ENCODE measurements at places on chromosomes 11 and 22.

- no peaks in the 10 kb centered on the region for H3K27me3 ChIP-seq
- peak overlapping the region; percentile 60 for H3K27ac ChIP-seq
- peaks cover 27% of the 10 kb centered on the region for H3K4me1 ChIP-seq
- peak overlapping the region; percentile 68 for H3K4me3 ChIP-seq
- H3K36me3 ChIP-seq: no peaks in the 10 kb centered on the region
- DNase-seq: peak; percentile 32
Observed at GRCh38 chr11:64234647-64235379, 429 bp downstream of the VEGFB start.

DNA sequence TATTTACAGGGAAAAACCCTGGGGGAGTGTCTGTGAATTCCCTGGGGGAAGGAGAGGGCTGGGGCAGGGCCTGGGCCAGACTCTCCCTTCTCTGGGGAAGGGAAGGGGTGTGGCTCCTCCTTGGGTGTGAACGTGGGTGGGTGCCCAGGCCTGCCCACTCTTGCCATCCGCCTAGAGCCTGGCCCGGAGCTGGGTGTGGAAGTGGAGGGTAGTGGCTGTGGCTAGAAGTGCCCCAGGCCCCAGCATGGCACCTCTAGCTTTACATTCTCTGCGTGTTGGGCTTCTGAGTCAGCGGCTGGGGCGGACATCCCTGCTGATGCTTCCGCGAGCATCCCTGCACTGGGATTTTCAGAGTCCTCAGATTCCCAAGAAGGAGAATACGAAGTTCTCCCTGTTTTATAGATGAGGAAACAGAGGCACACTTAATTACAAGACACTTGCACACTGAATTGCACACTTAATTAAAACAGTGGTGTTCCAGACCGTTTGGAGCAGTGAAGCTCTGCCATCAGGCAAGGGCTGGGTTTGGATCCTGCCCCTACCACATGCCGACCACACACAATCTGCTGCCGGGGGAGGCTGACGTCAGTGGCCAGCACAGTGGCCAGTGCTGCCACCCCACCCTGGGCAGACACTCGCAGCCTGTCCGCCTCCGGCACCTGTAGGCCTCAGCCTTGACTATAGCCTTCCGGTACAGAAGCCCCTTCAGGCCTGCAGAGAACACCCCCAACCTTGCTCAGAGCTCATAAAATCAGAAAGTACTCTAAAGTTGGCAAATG is 7.6 kb downstream of the BAD start:
- peaks cover 4% of the 10 kb centered on the region for H3K36me3 ChIP-seq
- peaks cover under 1% of the 10 kb centered on the region for H3K4me1 ChIP-seq
- H3K4me3 ChIP-seq: no peak overlapping the region

GRCh38 chr11:121587182-121587581 is 134.4 kb upstream of the SORL1-AS1 start:
- no peak overlapping the region for H3K4me3 ChIP-seq
- peaks cover 11% of the 10 kb centered on the region for H3K4me1 ChIP-seq
- H3K27ac ChIP-seq: no peak overlapping the region
- peaks cover 84% of the 10 kb centered on the region for H3K36me3 ChIP-seq

DNA sequence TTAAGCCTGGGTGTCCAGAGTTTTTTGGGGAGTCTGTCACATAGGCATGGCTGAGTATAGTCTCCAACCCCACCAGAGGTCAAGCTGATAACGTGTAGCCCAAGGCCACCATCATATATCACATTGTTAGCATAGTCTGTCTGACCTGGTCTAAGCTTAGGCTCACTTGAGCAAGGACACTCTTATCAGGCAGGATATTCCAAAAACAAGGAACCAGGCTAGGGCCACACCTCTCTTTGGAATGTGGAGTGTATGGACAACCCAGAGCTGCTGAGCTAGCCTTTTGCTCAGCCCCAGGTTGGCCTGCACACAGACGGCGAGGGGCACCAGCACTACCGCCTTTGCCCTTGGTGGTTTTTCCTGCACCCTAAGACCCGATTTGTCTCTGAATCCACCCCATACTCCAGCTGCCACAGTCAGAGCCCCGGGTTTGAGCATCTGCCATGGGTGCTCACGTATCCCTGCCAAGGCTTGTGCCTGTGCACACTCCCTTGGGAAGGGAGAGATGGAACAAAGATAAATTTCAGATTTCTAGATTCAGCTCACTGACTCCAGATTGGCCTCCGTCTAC is 7.2 kb downstream of the SNAP29 start:
- no peak for DNase-seq
- no peak overlapping the region for H3K27ac ChIP-seq
- H3K36me3 ChIP-seq: peaks cover 20% of the 10 kb centered on the region
- H3K4me1 ChIP-seq: no peaks in the 10 kb centered on the region
- H3K27me3 ChIP-seq: no peaks in the 10 kb centered on the region

GRCh38 chr11:128575174-128575960 is 12.0 kb downstream of the ETS1 start:
- H3K36me3 ChIP-seq: no peaks in the 10 kb centered on the region
- no peak for DNase-seq
- H3K4me3 ChIP-seq: no peak overlapping the region
- H3K4me1 ChIP-seq: no peaks in the 10 kb centered on the region

DNA sequence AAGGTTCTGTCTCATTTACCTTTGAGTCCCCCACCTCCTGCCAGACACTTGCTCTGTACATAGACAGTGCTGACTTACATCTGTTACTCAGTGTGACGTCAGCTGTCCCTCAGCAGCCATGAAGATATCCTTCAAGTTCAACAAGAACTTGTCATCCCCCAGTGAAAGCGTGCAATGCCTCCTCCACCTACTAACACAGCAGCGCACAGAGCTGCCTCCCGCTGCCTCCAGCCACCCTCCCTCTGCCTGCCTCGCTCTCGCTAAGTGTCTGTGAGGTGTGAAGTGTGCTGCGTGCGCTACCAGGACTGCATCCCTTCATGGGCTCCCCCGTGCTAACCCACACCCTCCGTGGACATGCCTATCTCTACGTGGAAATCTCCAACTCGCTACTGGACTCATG is 621.4 kb downstream of the BRD1 start:
- DNase-seq: no peak
- H3K4me1 ChIP-seq: no peaks in the 10 kb centered on the region
- no peak overlapping the region for H3K4me3 ChIP-seq
- no peaks in the 10 kb centered on the region for H3K27me3 ChIP-seq

GRCh38 chr11:61446211-61446651 is 16.3 kb downstream of the SDHAF2 start:
- H3K27ac ChIP-seq: no peak overlapping the region
- H3K36me3 ChIP-seq: peaks cover 46% of the 10 kb centered on the region
- peak; percentile 46 for DNase-seq
- H3K4me3 ChIP-seq: no peak overlapping the region
- H3K27me3 ChIP-seq: no peaks in the 10 kb centered on the region

- no peaks in the 10 kb centered on the region for H3K27me3 ChIP-seq
- no peak for DNase-seq
- no peaks in the 10 kb centered on the region for H3K4me1 ChIP-seq
- no peak overlapping the region for H3K4me3 ChIP-seq
- no peak overlapping the region for H3K27ac ChIP-seq
Observed at GRCh38 chr22:19930551-19931486, 10.8 kb upstream of the COMT start.

DNA sequence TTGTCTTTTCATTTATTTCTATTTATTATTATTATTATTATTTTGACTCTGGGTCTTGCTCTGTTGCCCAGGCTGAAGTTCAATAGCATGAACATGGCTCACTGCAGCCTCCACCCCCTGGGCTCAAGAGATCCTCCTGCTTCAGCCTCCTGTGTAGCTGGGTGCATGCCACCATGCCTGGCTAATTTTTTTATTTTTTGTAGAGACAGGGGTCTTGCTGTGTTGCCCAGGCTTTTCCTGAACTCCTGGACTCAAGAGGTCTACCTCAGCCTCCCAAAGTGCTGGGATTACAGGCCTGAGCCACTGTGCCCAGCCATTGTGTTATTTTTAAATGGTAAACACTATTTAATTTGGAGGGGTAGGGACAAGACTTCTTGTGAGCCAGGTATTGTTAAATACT is 23.3 kb upstream of the RRM1 start:
- no peak overlapping the region for H3K4me3 ChIP-seq
- peaks cover 19% of the 10 kb centered on the region for H3K4me1 ChIP-seq
- no peaks in the 10 kb centered on the region for H3K27me3 ChIP-seq
- H3K36me3 ChIP-seq: no peaks in the 10 kb centered on the region

- no peaks in the 10 kb centered on the region for H3K27me3 ChIP-seq
- no peak overlapping the region for H3K4me3 ChIP-seq
- H3K27ac ChIP-seq: no peak overlapping the region
- DNase-seq: no peak
Observed at GRCh38 chr11:127998421-127998820, 588.9 kb downstream of the ETS1 start.

DNA sequence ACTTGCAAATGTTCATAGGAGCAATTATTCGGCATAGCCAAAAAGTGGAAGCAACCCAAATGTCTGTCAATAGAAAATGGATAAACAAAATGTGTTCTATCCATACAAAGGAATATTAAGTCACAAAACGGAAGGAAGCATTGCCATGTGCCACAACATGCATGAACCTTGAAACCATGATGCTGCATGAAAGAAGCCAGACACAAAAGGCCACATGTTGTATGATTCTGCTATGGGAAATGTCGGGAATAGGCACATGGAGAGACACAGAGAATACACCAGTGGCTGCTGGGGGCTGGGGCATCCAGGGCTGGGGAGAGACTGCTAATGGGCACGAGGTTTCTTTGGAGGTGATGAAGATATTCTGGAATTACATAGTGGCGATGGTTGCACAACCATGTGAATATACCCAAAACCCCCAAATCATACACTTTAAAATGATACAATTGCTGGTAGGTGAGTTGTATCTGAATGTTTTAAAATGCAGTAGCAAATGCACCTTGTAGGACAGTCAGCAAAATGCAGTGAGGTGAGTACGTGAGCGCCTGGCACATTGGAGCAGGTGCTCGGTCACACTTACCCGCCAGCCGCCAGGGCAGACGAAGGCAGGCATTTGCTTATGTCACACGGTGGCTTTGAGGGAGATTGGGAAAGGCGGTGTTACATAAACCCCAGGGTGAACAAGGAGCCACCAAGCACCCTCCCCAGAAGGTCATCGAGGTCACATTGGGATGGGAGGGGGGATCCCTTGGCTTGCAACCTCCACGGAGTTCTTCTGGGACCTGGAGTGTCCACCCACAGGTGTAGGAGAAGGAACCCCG is 6.3 kb upstream of the OSM start:
- H3K4me1 ChIP-seq: peaks cover 16% of the 10 kb centered on the region
- H3K4me3 ChIP-seq: no peak overlapping the region
- H3K27ac ChIP-seq: no peak overlapping the region
- no peak for DNase-seq
- H3K36me3 ChIP-seq: no peaks in the 10 kb centered on the region

DNA sequence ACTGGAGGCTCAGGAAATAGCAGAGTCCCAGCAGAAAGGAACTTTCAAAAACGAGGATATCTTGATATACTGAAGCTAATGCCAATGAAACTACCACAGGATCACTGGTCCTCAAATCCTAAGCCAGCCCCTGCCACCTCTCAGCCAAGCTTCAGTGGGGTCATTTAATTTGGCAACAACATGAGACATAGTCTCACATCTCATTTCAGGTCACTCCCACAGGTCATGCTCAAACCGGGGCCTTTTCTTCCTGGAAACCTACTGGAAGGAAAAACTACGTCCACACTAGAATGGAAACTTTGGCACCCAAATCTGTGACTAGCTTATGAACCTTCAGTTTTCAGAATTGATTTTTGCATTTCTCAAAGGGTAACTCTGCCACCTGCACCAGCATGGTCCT is 61.9 kb upstream of the CYP2D6 start:
- no peaks in the 10 kb centered on the region for H3K27me3 ChIP-seq
- no peak for DNase-seq
- H3K27ac ChIP-seq: no peak overlapping the region
- peaks cover 5% of the 10 kb centered on the region for H3K4me1 ChIP-seq

DNA sequence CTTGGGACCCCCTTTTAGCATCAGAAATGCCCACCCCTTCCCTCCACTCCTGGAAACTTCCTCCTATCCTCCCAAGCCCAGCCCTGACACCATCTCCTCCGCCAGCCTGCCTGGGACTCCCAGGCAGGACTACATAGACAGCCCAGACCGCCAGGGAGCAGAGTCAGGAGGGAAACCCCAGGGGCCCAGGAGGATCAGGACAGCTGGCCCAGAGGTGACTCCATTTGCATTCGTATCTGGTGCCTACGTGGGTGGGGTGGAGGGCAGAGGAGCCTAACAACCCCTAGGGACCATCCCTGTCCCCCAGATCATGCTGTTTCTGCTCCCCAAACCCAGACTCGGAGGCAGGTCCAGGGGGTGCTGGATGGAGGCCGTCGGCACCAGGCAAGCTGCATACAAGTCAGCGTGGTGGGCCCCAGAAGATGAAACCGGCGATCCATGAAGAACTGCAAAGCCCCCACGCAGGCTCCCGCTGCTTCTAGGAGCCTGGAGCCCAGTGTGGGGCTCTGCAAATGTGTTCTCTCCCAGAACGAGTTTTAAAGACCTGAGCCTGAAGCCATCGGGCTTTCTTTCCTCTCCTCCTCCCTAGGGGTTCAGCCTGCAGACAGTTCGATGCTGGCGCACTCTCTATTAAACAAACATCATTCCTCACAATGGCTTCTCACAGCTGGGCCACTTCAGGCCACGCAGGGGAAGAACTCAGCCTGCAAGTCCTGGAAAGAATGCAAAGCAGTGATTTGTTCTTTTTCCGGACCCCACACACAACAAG is 1506.8 kb downstream of the BRD1 start:
- no peaks in the 10 kb centered on the region for H3K27me3 ChIP-seq
- no peaks in the 10 kb centered on the region for H3K36me3 ChIP-seq
- no peaks in the 10 kb centered on the region for H3K4me1 ChIP-seq
- no peak overlapping the region for H3K4me3 ChIP-seq
- no peak overlapping the region for H3K27ac ChIP-seq
- DNase-seq: no peak

DNA sequence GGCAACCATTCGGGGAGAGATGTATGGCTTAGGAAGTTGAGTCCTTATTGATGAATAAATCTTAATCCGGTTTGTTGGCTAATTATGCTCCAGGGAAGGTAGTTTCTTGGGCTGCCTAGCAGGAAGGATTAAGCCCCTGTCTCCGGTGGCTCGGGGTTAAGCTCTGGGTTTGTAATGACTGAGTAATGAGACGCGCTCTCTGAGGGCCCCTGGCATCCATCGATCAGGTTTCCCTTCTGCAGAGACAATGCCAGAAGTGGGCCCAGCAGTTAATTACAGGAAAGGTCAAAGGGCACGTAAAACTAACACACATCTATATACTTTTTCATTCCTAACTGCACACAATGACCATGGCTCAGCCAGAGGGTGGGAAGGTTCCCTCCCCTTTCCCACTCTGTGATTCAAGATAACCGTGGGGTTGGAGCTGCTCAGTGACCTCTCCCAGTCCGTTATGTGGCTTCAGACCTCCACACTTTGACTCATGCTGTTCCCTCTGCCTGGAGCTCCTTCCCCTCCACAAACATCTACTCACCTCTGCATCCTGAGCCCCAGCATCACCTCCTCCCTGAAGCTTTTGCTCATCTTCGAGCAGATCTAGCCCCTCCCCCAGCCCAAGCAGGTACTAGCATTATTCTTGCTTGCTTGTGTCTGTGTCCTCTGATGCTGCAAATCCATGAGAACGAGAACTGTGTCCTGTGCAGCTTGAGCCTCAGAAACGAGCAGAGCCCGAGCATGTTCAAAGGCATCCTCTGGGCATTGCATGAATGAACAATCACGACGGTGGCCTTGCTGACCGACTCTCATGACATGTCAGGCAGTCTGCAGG is 16.6 kb downstream of the SCUBE1 start:
- no peaks in the 10 kb centered on the region for H3K36me3 ChIP-seq
- H3K4me1 ChIP-seq: no peaks in the 10 kb centered on the region
- no peak overlapping the region for H3K27ac ChIP-seq
- no peak overlapping the region for H3K4me3 ChIP-seq
- DNase-seq: no peak

- no peaks in the 10 kb centered on the region for H3K36me3 ChIP-seq
- H3K27me3 ChIP-seq: peaks cover 3% of the 10 kb centered on the region
- no peak for DNase-seq
- no peaks in the 10 kb centered on the region for H3K4me1 ChIP-seq
- H3K4me3 ChIP-seq: no peak overlapping the region
Observed at GRCh38 chr11:112745973-112746372, 215.2 kb upstream of the NCAM1 start.

Measured in effector memory CD4-positive, alpha-beta T cell (primary cell).